Cardiac fibroblast (primary cell): ENCODE measurements at places on chromosomes 6 and 20.

- no peak for DNase-seq
These were observed 14.5 kb upstream of the BTBD9 start for GRCh38 chr6:38654263-38654662.

GRCh38 chr6:18327626-18328025 lies 59.5 kb upstream of the RNF144B start:
- DNase-seq: no peak

DNA sequence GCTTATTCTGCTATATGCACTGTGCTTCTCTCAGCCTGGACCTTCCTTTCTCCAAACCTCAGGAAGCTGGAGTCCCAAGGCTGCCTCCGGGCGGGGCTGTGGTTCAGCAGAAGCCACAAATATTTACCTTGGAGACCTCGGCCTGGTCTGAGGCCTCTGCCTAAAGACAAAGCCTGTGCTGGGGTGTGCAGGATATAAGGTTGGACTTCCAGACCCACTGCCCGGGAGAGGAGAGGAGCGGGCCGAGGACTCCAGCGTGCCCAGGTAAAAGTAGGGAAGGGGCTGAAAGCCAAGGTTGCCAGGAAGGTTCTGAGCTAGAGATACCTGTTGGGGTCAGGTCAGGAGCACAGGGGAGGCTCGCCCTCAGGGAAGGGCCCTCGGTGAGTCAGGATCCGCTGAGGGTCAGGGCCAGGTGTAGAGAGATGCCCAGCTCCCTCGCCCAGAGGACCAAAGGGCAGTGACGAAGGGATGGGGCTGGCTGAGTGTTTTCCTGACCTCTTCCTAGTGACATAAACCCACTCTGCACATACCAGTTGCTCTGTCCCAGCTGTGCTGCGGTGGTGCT lies at the start of gene BPIFB1:
BPIFB1 (plus strand) TSS at position 224 of the 565 bp plus-strand sequence. CDS start 2,860 bp downstream, outside the sequence.
- DNase-seq: no peak

DNA sequence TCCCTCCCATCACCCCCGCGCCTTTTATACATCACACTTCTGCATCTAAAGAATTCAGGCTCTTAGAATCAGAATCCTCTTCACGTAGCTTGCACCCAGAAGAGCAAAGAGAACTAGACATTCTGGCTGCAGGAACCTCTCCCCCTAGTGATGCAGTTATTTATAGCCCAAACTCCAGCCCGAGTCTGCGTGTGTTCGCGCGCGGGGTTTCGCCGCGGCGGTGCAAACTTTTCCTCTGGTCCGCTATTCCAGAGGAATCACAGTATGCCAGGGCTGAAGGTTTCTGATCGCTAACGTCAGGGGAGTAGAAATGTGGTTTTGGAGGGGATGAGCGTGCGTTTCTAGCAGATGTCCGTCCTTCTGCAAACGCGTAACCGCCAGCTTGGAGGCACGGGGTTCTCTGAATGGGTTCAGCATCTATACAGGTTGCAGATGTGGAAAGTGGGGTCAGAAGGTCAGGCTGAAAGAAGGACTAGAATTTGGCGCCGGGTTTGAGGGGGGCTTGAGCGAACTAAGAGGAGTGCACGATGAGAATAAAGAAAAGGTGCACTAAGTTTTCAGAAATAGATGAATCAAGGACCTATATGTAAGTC lies 1.8 kb downstream of the EPHA7 start:
- DNase-seq: peak; percentile 34

GRCh38 chr6:111725446-111726112 lies 119.9 kb upstream of the TRAF3IP2 start:
- peak; percentile 40 for DNase-seq

DNA sequence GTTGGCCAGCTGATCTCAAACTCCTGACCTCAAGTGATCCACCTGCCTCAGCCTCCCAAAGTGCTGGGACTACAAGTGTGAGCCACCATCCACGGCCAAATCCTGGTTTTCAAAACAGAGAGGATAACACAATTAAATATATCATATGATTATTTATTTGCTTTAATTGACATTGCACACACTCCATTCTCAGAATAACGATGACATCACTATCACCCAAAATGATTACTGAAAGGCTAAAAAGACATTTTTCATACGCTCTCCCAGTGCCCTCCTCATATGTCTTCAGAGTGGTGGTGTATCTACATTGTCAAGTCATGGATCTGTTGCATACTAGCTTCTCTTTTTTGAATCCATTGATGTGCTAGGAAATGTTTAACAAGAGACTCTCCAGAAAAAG lies 18.5 kb upstream of the CEP43 start:
- no peak for DNase-seq

- no peak for DNase-seq
These were observed 167.6 kb downstream of the TFAP2B start for GRCh38 chr6:50986319-50986718.

GRCh38 chr6:12753036-12753435 lies 36.5 kb downstream of the PHACTR1 start:
- DNase-seq: no peak

GRCh38 chr20:219290-220115 lies 7.6 kb upstream of the DEFB129 start:
- peak; percentile 28 for DNase-seq
